ENCODE measurements at places on chromosomes 1 and 21.
A peak's percentile ranks its signal among the peaks of the same experiment; 100 is the strongest.

- DNase-seq: peak; percentile 77
Measured at GRCh38 chr21:41832596-41833496, 46.3 kb downstream of the PRDM15 start.

GRCh38 chr1:25748531-25749205, 51.3 kb upstream of the SELENON start:
- no peak for DNase-seq

- DNase-seq: no peak
Measured at GRCh38 chr21:41901099-41901498, 22.0 kb upstream of the PRDM15 start.

DNA sequence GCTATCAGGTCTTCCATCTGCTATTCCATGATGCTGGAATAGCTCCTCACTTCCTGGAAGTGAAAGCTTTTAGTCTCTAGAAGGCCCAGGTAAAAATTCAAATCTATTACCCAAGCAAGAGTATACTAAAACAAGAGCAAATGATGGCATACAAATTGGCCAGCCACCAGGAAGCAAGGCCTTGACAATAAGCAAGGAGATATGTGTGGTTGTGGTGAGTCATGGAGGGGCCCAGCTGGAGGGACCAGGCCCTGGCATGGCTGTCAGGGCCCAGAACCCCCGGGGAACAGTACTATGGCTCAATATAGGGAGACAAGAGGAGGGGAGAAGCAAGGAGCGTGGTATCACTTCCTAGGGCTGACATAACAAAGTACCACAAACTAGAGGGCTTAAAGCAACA, 358.7 kb downstream of the RRAGC start:
- no peak for DNase-seq

DNA sequence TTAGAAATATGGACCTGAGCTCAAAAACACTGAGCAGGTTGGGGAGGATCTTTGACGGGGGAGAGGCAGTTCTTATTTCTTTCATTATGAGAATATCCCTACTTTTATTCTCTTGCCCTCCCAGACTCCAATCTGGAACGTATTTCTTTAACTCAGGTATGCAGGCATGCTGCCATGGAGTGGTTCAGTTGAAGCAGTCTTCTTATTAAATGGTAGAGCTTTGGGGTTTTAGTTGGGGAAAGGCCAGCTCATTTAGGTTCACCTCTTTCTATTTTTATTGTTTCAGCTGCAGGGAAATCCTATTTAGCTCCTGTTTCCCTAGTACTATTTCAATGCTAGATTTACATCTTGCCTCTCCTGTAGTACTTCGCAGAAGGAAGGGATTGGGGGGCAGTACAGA, 198.9 kb downstream of the TTLL7 start:
- no peak for DNase-seq

DNA sequence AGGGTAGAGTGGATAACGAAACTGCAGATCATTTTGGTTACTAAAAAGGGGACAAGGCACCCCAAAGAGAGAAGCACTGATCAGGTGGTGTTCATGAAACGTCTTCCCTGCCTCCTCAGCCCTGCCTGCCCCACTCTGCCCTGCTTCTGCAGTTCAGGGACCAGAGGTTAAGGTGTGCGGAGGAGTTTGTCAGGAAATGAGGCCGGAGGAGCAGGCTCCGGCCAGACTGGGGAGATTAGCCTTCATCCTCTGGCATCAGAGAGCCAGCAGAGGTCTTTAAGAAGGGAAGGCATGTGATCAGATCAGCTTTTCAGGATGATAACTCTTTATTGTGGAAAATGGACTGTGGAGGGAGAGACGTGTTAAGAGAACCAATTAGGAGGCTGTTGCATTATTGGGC, 291.9 kb upstream of the NR5A2 start:
- DNase-seq: no peak

GRCh38 chr1:152374451-152374850, 14.6 kb upstream of the FLG2 start:
- DNase-seq: no peak

- DNase-seq: no peak
Measured at GRCh38 chr1:32724678-32725614, 22.4 kb upstream of the SYNC start.

- DNase-seq: no peak
Measured at GRCh38 chr21:35428937-35429336, 379.8 kb upstream of the RUNX1 start.

DNA sequence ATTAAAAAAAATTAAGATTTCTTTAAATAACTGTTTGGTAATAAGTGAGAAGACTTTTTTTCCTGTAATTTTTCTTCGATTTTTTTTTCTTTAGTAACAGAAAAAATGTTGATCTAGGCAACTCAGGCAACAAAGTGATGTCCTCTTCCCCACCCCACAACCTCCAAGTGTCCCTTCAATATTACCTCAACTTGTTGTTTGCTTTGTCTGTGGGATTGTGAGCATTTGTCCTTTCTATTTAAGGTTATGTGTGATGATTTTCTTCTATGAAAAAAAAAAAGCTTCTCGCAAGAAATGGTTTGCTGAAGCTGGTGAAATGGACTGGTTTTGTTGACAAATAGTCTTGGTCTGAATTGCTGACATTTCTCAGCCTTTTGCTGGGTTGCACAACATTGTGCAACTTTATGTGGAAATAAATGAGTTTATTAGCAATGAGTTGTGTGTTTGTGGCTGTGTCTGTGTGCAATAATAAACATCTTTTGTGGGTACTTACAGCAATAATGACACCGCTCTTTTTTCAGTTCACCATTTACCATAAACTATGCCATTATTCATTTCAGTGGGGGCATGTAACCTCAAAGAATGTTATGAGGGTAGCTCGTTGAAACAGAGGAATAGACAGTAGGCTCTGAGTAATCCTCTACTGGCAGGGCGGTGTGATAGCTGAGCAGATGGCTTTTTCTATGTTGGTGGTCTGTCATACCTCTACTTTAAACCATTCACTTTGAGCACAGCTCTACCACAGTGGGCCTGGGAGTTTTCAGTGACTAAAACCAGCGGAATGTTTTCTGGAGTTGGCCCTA, 218.4 kb downstream of the HLX start:
- DNase-seq: no peak

- DNase-seq: no peak
Measured at GRCh38 chr21:39805983-39806382, 61.0 kb downstream of the IGSF5 start.

DNA sequence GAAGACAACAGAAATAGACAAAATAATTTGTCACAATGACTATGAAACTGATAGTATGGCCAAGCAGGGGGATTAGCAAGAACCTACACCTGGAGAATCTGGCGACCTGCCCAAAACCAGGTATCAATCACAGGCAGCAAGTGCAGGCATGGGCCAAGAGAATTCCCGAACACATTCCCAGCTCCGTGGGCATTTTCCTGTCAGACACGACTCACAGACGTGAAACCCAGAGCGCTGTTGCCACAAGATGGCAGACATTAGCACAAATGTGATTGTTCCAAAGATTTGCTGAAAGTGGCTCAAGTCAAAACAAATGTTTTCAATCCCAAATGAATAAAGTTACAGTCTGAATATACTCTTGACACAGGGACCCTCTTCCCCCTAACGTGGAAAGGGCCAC, 36.8 kb downstream of the HLCS start:
- no peak for DNase-seq

DNA sequence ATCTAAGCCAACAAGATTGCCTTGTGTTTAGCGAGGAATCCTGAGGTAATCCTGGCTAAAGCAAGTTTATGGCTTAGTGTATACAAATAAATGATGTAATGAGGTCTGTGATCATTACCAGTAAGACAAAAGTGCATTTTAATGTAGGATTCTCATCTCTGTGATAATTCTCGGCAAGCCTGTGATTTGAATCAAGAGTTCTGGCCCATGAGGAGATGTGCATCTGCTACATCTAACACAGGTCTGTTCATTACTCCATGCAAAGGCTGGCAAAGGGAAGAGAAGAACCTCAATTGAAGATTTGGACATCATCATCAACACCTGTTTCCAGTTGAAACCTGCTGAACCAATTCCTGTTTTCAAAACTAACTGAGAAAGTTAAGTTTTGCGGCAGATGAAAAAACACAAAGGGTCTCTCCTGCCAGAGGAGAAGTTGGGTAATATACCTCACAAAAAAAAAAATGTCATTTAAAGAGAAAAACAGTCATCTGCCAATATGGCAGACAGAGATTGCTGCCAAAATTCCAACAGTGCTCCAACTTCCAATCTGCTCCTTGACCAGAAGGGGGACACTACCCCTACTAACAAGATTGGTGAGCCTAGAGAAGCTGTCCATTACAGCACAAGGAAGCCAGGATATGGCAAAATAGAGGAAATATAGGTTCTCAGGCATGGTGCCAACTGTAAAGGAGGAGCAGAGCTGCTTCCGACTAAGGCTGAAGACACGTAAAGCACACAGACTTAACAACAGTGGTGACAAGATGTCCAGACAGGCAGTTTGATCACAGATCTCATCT, 453.7 kb downstream of the TTLL7 start:
- DNase-seq: peak; percentile 9

GRCh38 chr1:24119859-24120756, 8.2 kb upstream of the MYOM3 start:
- no peak for DNase-seq

DNA sequence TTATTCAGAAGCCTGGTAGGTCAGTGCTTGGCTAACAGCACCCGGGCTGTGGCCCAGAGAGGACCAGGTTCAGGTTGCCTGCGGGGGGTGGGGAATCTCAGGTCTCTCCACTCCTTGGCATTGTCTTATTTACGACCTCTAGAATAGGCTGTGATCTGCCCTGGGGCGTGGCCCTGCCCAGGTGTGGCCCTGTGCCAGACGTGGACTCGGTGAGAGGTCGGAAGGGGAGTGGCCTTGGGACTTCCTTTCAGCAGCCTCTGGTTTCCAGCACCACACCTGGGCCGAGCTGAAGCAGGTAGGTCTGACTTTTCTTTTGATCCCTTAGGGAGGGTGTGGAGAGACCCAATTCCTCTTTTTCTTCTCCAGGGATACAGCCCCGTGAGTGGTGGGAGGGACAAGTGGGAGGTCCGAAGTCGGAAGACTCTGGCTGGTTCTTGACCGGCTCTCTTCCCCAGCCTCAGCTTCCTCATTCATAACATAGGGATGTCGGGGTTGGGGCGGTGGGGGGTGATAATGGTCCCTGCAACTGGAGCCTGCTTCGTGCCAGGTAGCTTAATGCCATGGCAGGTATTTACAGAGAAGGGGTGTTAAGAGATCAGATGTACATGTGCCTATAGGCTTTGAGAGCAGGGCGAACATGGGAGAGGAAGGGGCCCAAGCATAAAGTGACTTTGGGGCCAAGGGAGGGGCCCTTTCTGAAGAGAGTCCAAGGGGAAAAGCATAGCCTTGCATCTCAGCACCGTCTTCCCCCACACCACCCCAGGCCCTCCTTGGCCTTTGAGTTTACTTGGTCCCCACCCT, 16.5 kb downstream of the ACOT11 start:
- no peak for DNase-seq

- no peak for DNase-seq
Measured at GRCh38 chr1:111491070-111491469, 12.4 kb downstream of the ADORA3 start.

DNA sequence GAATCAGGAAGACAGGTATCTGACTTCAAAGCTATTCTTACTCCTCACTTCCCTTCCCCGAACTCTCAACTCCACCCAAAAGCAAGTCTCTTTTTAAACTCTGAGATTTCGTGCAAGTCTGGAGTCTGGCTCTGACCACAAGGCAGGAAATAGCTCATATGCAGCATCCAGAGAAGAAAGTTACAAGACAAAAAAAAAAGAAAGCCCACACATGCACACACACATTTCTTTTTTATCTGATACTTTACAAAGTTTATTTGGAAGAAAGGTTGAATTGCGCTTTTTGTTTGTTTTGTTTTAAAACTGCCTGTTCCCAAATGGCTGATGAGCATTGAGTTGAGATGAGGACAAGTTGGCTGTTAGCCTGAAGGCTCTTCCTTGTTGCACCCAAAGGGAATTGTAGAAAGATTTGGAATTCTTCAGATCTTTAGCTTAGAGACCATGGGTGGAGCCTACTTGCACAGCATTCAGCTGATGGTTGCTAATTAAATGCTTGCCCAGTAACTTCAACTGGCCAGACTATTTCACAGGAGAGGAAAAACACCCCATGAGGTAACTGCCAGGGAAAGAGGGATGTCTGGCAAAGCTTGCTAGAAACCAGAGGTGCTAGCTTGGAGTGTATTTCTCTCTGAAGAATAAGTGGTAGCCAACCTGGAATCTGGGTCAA, 490.3 kb downstream of the TTLL7 start:
- no peak for DNase-seq

GRCh38 chr1:229152311-229152710, 118.6 kb upstream of the RAB4A start:
- no peak for DNase-seq

DNA sequence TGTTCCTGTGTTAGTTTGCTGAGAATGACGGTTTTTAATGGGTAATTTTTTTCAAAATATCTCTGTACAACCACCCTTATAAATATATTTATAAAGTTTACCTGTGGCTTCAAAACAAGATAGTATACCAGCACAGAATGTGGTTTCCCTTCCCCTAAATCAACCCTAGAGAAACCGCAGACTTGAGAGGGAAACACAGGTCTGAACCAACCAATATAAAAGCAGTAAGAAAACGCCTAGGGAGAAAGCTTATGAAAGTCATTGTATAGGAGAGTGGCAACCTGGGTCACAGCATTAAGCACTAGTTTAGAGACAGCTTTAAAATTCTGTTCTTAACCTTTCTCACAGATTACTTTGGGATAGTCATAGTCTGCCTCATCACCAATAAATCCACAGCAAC, 180.6 kb upstream of the LHX8 start:
- DNase-seq: no peak

DNA sequence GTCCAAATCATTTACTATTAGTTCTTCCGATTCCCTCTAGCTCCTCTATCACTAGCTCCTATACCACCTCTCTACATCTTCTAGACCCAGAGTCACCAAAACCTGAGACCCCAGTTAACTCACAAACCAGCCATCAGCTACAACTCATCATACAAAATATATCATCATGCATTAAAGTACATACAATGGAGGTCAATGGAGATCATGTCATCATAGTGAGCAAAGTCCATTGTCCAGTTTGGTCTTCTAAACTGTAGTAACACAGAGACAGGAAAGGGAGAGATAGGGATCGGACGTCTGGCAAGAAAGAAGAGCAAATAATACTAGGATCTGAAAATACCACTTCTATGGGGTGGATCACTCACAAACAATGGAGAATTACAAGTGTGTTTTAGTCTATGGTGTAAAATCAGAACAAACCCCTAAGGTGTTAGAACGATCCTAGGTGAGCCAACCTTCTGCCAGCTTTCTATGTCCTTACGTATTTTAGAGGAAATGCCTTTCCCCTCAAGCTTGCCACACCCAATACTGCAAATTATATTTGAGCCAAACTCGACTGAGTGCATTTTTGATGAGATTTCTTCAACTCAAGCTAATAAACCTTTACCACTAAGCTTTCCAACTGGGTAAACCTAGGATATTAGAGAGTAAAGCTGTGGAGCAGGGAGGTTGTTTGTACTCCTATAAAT, 3.9 kb downstream of the ADIPOR1 start:
- DNase-seq: no peak

DNA sequence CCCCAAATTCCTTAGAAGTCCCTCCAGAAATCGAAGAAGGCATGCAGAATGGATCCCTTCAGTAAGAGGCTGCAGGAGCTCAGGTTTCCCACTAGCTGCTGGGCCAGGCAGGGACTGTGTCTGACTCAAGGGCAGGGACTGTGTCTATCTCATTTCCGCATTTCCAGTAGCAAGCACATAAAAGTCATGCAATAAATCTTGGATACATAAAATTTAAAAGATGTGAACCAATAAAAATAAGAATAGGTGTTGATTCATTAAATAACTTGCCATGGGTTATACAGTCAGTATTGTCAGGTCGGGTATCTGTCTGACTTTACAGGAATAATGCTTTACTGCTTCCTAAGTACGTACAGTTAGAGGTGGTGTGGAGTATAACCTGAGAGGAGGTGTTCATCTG, 15.2 kb downstream of the PM20D1 start:
- no peak for DNase-seq

GRCh38 chr1:8955406-8955805, 9.7 kb downstream of the CA6 start:
- no peak for DNase-seq
